Brain pericyte (primary cell): ENCODE measurements at places on chromosomes 4 and X.

GRCh38 chr4:8329859-8330761, 60.6 kb downstream of the HTRA3 start:
- no peak for DNase-seq

GRCh38 chr4:10160281-10160856, 43.8 kb upstream of the WDR1 start:
- DNase-seq: no peak

DNA sequence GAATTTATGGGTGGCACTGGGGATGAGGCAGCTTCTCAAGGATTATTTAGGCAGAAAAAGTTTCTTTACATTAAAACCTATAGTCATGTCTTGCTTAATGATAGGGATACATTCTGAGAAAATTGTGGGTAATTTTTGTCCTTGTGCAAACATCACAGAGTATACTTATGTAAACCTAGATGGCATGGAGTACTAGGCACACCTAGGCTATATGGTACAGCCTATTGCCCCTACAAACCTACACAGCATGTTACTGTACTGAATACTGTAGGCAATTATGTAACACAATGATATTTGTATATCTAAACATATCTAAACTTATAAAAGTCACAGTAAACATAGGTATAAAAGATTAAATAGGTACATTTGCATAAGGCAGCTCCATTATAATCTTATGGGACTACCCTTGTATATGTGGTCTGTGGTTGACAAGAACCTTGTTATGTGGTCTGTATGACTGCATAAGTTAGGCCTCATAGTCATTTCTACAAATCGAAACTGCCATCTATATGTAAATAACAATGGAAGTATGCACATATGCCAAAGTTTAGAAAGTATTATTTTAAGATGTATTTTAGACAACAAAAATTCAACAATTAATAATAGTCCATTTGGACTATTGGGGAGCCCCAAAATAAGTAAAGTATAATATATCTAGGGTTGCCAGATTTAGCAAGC, 87.3 kb downstream of the CFAP299 start:
- no peak for DNase-seq

DNA sequence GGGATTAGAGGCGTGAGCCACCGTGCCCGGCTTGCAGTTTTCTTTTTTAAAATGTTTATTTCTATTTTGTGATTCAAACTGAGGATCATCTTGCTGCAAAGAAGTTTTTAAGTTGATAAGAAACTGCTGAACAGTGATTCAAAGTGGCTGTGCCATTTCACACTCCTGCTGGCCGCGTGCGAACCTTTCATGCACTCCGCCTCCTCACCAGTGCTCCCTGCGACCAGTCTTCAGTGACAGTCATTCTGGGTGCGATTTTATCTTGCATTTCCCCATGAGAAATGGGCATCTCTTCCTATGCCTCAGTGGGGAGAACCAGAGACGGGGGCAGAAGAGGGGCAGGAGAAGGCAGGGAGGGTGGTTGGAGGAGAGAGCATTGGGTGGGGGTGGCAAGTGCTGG, 21.4 kb downstream of the TMEM187 start:
- DNase-seq: no peak

DNA sequence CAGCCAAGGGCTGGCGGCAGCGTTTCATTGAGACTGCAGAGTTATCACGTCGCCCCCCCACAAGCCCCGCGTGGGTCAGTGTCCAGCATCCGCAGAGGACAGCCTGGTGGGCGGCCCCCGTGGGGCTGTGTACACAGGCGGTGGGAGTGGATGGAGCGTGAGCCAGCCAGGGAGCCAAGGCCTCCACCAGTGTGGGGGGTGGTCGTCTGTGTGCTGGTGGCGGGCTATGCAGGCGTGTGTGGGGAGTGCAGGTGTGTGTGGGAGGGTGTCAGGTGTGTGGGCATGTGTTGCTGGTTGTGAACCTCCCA, 56.5 kb upstream of the NKX1-1 start:
- DNase-seq: no peak

DNA sequence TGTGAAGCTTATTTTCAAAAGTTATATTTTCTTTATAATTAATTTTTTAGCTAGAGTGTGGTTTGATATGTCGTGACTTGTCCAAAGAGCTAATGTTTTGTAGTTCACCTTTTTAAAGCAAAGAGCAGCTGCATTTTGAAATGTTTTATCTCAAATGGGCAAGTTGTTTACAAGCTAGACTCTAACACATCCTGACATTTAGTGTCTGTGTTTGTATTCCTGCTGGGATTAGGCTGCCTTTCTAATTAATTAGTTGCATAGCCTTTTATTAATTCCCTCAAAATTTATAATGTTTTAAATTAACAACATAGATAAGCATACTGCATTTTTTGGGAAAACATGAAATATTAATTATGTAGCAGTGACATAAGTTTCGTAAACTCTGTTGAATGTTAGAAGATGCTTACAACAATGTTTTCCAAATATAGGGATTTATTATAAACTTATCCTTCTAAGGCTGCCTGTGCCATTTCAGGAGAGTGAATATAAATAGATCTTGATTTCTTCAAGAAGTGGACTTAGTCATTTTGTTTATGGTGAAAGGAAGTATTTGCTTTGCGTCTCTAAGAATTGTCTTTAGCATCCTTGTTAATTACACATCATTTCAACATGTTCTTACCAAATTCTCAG, 37.7 kb upstream of the NUDT6 start:
- no peak for DNase-seq

DNA sequence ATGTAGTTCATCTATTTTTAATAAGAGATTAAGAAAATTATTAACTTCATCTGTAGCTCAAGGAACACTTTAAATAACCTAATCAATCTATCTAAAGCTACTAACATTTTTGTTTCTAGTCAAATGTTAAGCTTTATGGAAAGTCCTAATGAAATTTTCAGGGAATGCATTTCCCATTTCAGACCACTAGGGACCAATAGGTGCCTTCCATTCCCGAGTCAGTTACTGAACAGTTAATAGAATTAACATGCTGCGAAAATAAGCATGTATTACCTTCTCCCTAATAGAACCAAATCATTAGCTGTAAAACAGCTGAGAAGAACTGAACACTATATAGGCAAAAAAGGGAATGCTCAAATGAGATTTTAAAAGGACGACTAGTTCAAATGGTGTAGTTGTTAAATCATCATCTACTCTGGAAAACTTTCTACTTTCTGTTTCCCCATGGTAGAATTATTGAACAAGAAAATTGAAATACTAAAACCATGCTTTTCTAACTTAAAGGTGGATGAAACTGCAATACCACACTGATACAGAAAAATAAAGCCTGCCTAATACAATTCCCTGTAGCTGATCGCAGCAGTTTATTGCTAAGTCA, 22.5 kb downstream of the STX18 start:
- no peak for DNase-seq

DNA sequence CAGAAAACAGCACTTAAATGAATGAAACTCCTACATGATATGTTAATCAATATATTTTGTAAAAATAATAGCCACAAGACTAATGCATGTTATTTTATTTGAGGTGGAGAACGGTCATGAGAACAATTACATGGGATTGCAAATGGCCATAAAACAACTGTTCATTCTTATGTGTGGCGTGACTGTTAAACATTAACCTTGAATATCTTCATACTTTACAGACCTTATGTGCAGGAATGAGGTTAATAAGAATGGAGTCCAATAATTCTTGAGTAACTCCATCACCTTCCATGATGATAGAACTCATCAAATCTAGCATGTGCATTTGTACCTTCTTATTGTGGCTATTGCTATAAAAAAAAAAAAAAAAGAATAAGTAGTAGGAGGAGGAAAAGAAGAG, 55.3 kb downstream of the PDS5A start:
- DNase-seq: no peak

- DNase-seq: no peak
Measured at GRCh38 chrX:154411981-154412340, 622 bp downstream of the TAFAZZIN start.

DNA sequence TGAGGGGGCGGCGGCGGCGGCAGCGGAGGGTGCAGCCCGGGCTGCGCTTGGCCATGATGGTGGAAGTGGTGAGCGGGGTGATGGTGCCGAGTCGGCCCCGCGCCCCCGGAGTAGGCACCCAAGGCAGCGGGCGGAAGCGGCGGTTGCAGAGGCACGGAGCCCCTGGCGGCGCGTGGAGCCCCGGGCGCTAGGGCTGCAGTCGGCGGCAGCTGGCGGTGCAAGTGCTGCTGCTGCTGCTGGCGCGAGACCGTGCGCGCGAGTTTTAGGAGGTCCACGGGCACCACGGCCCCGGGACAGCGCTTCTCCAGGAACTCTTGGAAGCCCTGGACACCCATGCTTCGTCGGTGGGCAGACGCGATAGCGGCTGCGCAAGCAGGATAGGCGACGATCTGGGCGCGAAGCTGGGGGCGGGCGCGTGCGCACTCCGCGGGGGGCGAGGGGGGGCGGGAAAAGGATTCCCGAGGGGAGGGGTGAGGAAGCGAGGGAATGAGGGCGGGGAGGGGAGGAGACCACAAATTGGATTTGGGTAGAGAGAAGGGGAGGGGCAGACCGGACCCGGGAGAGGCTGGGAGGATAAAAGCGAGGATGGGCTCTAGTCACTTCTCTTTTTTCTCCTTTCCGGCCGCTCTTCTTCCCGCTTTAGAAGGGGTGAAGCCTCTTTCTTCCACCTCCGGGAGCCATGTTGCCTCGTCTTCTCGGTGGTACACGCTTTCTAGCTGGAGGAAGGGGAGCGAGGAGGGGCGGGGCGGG, at the start of gene FAM120C:
TSS of gene FAM120C (minus strand) at position 391 of the 750 bp plus-strand sequence. CDS start at position 335, 56 bp downstream.
- peak; percentile 32 for DNase-seq

GRCh38 chrX:93673056-93673868, at the start of gene NAP1L3:
TSS of gene NAP1L3 (minus strand) at chrX:93673578. CDS start at chrX:93673304, 274 bp downstream.
- peak; percentile 0 for DNase-seq

GRCh38 chrX:41245641-41246040, 88.3 kb upstream of the DDX3X start:
- DNase-seq: no peak

DNA sequence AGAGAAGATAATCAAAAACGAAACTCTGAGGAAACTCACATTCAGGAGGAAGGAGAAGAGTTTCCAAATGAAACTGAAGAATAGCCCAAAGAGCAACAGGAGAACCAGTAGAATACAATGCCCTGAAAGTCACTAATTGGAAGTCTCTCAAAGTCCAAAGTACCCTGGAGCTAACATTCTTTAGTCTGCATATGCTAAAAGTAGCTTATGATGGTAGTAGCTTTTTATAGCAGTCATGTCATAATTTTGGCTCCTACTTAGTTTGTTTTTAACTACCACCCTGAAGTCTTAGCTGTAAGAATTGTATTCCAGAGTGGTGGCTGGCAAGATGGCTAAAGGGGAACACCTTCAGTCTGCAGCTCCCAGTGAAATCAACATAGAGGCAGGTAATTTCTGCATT, 100.3 kb upstream of the FGF16 start:
- DNase-seq: no peak

- no peak for DNase-seq
Measured at GRCh38 chrX:108091878-108092291, 307 bp downstream of the ATG4A start.
